Amygdala (tissue), 56 donors: ENCODE measurements at places on chromosomes 13 and 19.

GRCh38 chr13:22112956-22113745 is 442.3 kb downstream of the FGF9 start:
- no peak for DNase-seq

GRCh38 chr19:49559928-49560327 is 20.4 kb downstream of the NOSIP start:
- no peak for DNase-seq

- DNase-seq: no peak
These were observed 54.0 kb downstream of the RFC3 start for GRCh38 chr13:33872005-33872351.

GRCh38 chr19:46528601-46529590 is 33.2 kb upstream of the PNMA8B start:
- no peak for DNase-seq

- DNase-seq: no peak
These were observed 1461.6 kb downstream of the PCDH9 start for GRCh38 chr13:65768545-65768944.

DNA sequence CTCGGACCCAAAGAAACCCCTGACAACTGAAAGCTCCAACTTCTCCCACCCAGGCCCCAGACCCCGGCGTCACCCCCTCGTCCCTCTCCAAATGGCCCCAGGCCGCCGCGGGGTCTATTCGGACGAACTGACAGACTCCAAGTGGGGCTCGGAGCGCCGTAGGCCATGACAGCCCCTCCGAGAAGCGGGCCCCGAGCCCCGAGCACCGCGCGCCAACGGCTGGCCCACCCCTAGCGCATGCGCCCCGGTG is 360 bp downstream of the DDX39A start:
- no peak for DNase-seq

- DNase-seq: no peak
These were observed 49.1 kb upstream of the UBAC2 start for GRCh38 chr13:99151516-99151915.

DNA sequence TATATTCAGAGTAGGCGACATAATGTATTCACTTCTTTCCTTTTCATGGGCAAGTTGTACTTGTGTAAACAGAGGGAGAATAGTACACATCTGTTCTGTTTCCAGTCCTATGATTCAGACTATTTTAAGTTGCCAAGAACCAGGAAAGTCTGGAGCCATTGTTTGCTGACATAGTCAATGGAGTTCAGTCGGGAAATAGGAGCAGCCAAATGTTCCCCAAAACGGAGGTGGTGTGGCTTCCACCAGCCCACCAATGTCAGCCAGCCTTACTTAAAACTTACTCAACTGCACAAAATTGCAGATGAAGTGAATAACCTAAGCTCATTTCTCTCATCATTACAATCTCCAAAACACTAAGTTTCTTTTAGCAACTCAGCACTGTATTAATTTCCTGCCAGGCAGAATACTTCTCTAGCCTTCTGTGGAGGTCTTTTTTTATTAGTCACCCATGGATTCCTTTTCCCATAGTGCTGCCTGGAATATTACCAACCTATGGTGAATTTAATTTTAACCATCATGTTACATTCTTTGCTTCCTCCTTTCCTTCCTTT is 22.3 kb upstream of the CSNK1A1L start:
- DNase-seq: peak; percentile 5

DNA sequence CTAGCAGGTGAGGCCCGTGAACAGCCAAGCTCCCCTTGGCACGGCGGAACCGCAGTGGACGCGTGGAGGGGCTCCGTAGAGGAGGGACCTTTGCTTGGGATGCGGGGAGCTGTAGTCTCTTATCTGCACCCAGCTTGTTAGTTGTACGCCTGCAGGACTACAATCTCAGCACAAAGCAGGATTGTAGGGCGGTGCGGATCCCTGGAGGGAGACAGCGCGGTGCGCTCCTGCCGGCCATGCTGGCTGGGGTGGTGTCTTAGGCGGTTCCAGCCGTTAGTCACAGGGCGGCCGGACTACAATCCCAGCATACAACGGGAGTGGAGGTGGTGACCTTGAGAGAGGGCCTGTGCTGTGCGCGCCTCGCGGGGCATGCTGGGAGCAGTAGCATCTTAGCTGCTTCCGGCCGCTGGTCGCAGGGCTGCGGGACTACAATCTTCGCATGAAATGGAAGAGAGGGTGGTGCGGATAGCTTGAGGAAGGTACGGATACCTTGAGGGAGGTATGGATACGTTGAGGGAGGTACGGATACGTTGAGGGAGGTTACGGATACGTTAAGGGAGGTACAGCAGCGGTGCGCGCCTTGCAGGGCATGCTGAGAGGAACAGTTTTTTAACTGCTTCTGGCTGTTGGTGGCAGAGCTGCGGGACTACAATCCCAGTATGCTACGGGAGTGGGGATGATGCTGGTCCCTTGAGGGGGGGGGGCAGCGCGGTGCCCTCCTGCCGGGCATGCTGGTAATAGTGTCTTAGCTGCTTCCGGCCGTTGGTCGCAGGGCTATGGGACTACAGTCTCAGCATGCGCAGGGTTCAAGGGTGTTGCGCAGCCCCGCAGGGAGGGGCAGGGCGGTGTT is 1419.1 kb downstream of the UQCRFS1 start:
- peak; percentile 95 for DNase-seq

GRCh38 chr13:71499235-71499634 is 367.8 kb downstream of the DACH1 start:
- no peak for DNase-seq

- no peak for DNase-seq
These were observed 24.9 kb downstream of the MED26 start for GRCh38 chr19:16603090-16603489.

DNA sequence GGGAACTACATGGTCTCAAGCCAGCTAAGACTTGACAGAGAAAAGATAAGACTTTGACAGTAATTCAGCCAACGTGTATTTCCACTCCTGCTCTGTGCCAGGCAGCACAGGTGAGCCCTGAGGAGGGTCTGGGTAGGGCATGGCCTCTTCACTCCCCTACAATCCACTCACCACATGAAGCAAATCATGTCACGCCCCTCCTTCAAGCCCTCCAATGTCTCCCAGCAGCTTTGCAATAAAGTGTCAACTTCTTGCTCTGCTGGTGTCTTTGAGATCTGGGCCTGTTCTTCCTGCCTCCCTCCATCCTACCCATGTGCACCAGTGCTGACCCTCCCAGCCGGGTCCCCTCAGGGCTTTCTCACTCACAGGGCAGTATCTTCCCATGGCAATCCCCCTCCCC is 58.5 kb downstream of the CCDC70 start:
- no peak for DNase-seq

DNA sequence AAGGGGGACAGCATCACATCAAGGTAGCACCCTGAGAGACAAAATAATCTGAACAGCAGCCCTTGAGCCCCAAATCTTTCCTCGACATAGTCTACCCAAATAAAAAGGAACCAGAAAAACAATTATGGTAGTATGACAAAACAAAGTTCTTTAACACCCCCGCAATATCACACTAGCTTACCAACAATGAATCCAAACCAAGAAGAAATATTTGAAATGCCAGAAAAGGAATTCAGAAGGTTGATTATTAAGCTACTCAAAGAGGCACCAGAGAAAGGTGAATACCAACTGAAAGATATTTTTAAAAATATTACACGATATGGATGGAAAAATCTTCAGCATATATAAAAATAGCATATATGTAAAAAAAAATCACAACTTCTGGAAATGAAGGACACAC is 252.9 kb upstream of the SLITRK6 start:
- no peak for DNase-seq

GRCh38 chr19:45331411-45331810 is 8.7 kb upstream of the CKM start:
- DNase-seq: no peak

DNA sequence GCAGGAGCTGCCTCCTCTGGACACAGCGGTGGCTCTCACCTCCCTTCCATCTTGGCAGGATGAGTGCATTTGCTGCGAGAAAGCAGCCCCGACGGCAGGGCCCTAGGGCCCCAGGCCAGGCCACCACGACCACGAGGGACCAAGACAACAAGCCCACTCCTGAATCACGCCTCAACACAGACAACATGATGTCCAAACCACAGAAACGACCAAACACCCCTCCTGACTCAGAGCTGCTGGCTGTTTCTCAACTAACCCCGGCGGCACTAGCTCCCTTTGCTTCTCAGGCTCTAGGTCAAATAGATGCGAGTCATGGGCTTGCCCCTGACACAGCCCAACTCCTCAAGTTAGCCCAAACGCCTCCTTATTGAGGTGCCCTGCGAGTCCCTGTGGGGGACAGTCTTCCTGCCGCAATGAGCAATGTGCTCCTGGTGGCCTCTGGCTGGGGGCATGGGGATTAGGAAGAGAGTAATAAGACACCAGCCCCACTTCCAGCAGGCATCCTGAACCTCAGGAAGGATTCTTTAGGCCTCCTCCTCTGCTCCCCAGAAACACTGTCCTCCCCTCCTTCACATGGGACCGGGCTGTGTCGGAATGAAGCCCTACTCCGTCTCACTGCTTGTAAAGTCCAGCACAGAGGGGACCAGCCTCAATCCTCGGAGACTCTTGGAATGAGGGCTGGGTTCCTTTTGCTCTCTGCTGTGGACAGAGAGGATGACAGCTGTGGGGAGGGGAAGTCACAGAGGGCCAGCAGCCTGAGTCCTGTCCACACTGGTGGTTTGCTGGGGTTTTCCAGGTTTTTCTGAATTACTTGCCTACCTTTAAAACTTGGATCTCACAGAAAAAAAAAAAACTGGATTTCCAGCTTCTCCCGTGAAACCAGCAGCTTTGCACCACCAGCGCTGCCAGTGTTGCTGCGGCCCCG is 6.9 kb upstream of the ATF5 start:
- no peak for DNase-seq

DNA sequence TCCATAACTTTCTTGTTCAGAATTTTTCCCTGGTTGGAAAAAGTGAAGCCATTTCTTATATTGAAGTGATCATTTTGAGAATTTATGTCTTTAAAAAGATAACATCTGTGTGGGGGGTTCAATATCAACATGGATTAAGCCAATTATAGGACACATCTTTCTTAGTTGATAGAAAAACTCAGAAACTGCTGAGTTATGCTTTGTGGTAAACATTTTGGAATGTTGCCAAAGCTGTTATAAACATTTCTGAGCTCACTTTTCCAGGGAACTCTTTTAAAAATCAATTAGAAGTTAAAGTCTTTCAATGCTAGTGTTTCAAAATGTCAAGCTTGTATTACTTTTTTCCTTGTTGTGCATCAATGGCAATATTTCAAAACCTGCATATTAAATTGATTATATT is 248.8 kb downstream of the DACH1 start:
- no peak for DNase-seq

GRCh38 chr19:13164343-13165161 is 14.3 kb downstream of the IER2 start:
- peak; percentile 42 for DNase-seq

DNA sequence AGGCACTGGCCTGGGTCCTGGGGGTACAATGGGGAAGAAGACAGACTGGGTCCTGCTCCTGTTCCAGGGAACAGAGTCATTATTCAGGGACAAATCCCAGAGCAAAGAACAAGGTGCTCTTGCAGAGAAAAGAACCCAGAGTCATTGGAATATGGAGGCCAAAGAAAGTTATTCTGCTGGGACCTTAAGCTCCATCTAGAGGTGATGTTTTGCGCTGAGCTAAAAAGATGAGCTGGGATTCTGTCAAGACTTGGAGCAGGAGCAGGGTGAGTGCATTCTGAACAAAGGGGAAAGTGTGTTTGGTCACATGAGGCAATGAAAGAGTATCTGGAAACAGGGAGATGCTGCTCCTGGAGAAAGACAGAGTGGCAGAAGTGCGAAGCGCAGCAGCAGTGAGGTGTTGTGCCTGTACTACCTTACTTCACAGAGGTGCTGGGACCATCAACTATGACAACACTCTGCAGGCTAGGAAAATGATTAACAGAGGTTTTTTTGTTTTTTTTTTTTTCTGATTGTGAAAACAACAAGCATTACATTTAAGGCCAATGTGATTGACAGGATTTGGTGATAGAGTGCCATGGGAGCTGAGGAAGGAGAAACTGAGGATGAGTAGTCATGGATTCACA is 95.3 kb upstream of the TNFSF11 start:
- DNase-seq: no peak

DNA sequence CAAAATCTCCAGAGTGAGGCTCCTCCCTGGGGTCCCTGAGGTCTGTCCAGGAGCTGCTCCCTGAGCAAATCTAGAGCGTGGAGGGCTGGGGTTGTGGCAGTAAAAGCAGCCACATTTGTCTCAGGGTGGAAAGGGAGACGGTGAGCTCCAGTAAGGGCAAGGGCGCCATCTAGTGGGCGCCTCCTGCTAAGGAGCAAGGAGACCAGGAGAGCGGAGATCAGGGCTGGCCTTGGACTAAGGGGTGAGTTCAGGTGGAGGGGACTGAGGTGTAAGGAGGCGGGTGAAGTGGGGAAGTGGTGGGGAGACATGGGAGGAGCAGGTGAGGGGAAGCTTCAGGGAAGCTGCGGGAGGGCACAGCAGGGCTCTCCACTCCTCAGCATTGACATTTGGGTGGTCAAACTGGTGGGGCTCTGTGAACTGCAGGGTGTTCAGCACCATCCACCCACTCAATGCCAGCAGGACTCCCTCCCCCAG is 5.3 kb upstream of the CEACAM21 start:
- DNase-seq: no peak

GRCh38 chr13:106756446-106756845 is 188.5 kb upstream of the ARGLU1 start:
- no peak for DNase-seq

DNA sequence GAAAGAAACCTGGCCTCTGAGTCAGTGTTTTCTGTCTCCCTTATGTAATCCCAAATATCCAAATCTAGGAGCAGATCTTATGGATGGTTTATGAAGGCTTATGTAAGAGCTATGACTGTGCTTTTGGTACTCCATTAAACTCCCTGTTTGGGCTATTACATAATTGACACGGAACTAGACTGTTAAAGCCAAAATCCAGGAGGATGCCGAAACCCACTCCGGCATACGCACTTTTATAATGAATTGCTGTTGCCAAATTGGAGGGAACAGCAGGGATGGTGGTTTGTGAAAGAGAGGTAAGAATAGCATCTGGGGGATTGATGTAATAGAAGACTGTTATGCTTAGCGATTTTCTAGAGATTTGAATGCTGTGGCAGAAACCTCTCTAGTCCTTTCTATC is 2.0 kb downstream of the MTUS2 start:
- DNase-seq: no peak

- no peak for DNase-seq
These were observed 14.7 kb downstream of the NAPA start for GRCh38 chr19:47499863-47500830.

DNA sequence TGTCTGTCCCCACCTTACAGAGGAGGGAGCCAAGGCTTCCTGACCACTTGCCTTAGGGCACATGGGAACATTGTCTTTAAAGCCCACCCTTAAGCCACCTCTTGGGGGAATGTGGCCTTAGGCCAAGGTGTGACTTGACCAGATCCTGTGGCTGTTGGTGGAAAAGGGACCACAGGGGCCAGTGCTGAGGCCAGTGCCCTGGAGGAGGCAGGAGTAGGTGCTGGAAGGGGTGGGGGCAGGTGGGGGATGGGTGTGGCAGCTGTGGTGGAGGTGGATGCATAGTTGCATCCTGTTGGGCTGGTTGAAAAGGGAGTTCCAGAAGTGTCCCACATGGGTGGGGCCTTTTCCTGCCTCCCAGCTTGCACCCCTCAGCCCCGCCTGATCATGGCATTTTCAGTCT is 44.8 kb downstream of the DNM2 start:
- DNase-seq: no peak

GRCh38 chr13:113210833-113211232 is 1.4 kb downstream of the CUL4A start:
- DNase-seq: no peak
